ENCODE measurements at places on chromosomes 13 and 19.

GRCh38 chr13:42707586-42707985, 73.8 kb upstream of the FAM216B start:
- DNase-seq, result no peak

DNA sequence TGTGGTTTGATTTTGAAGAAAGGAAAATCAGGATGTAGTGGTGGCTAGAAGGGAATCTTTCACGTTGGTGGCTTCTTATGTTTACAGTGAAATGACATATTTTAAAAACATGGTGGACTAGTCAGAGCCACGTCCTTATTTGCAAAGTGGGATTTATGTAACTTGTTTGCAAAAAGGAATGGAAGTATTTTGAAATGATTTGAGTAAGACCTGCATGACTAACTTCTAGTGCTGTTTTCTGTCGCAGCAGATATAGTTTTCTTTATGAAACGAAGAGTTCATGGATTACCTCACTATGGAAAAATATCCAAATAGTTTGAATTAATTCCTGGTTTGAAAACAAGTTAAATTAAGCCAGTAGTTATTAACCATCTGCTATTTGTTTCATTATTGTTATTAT, 476.5 kb downstream of the MYO16 start:
- DNase-seq, result no peak

GRCh38 chr13:34617473-34618083, 324.5 kb upstream of the NBEA start:
- DNase-seq, result no peak

- no peak for DNase-seq
Measured at GRCh38 chr13:106213028-106213757, 322.3 kb downstream of the EFNB2 start.

DNA sequence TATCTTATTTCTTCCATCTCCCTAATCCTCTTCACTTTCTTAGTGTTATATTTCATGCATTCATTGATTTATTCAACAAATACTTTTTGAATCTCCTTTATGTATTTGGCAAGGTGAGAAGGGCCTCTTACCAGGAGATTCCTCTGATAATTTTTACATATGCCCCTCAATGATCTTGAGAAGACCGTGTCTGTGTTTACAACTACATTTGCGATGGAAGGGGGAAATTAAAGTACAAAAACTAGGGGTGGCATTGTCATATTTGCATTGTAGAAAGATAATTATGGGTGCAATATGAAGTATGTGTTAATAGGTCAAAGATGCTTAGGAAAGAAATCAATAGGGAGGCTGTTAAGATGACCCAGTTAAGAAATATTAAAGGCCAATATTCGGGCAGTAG, 1108.4 kb upstream of the MIR17HG start:
- DNase-seq, result no peak

- DNase-seq, result no peak
Measured at GRCh38 chr19:10687518-10688288, 13.5 kb upstream of the QTRT1 start.

DNA sequence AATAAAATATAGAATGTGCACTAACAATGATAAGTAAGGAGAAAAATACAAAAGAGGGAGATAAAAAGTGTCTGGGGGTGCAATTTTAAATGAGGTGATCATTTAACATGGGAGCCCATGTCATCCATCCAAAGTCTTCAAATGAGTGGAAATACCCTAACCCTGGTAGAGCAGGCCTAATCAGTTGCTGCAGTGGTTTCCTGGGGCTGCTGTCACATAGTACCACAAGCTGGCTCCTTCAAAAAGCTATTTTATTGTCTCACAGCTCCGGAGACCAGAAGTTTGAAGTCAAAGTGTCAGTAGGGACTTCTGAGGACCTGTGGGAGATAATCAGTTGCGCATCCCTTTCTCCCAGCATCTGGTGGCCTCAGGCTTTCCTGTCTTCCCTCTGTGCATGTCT, 717.9 kb downstream of the DIAPH3 start:
- no peak for DNase-seq

DNA sequence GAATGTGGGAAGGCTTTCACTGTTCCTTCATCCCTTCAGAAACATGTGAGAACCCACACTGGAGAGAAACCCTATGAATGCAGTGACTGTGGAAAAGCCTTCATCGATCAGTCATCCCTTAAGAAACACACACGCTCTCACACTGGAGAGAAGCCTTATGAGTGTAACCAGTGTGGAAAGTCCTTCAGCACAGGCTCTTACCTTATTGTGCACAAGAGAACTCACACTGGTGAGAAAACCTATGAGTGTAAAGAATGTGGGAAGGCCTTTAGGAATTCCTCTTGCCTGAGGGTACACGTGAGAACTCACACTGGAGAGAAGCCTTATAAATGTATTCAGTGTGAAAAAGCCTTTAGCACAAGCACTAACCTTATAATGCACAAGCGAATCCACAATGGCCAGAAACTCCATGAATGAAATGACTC, 18.6 kb downstream of the ZNF177 start:
- DNase-seq, result no peak

GRCh38 chr13:80126389-80127068, 214.4 kb downstream of the SPRY2 start:
- DNase-seq, result no peak

GRCh38 chr13:91313103-91313502, 34.4 kb upstream of the MIR17HG start:
- DNase-seq, result peak; percentile 31

- DNase-seq, result no peak
Measured at GRCh38 chr13:30872685-30873461, 33.2 kb upstream of the MEDAG start.

DNA sequence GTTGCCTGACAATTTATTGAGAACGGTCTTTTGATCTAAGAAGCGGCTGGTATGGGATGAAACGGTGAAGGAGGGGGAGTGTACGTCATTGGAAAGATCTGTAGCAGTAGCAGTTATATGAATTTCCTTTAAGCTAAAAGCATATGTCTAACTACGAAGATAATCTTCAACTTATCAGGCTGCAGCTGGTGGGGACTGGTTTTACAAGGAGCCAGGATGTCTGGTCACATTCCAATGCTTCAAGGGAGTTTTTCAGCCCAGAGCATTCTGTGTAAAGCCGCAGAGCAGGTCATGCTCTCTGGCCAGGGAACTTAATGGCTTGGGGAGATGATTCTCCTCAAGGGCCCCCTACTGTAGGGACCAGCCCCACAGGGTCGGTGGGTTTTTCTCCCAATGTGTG, 29.2 kb downstream of the CLEC4M start:
- DNase-seq, result no peak

- DNase-seq, result no peak
Measured at GRCh38 chr13:45575146-45575829, 40.3 kb downstream of the ERICH6B start.

GRCh38 chr13:30744681-30745077, 9.3 kb downstream of the ALOX5AP start:
- DNase-seq, result no peak

DNA sequence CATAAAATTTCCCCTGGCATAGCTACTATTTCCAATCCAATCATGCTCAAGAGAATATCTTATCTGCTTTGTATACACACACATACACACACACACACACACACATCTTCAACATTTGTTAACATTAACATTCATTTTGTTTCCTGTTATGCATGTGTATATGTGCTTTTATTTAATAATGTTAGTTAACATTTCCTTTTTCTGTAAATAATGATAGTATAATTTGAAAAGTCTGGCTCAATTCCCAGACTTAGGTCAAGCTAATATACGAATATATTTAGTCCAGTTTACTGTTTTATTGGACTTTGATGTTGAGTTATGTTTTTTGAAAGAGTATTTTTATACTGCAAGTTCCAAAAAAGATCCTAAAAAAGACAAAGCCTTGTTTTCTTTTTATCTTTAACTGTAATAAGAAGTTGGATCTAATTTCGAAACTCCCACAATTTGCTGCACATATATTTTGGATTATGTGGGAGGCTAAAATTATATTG, 1072.4 kb downstream of the EFNB2 start:
- no peak for DNase-seq

GRCh38 chr13:42181381-42181953, 90.5 kb upstream of the AKAP11 start:
- no peak for DNase-seq

DNA sequence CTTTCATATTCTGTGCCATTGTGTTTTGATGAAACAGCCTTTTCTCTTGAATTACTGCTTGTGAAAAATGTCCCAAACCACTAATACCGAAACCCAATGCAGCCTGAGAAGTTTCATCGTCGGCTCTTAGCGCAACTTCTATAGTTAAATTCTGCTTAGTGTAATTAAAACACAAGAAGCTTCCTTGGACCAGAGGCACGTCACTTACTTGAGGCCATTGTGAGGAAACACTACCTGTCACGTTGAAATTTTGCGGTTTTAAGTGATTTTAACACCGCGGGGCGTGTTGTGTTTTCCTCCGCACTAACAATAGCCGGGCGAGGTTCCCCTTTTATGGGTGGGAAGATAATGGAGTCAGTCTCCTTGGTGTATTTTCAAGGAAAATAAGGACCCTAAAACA, 70.9 kb downstream of the GGACT start:
- no peak for DNase-seq

- DNase-seq, result peak; percentile 53
Measured at GRCh38 chr19:47013041-47013517, 6.6 kb upstream of the NPAS1 start.

DNA sequence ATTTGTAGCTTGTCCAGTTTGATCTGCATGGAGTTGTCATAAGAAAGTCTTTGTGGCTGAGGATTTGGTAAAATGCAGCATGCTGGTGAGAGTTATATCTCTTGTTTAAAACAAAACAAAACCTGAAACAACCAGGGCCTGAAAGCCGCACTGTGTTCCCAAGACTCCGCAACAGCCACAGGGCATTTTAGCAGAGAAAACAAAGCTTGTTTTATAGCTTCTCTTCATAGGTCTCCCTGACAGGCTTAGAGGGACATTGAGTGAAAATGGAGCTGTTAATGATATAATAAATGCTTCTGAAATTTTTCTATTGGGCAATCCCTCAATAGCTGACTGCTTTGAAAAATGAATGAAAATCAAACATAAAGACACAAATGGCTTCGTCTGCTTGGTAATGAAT, 148.7 kb upstream of the RNF113B start:
- DNase-seq, result no peak

GRCh38 chr13:34358811-34359513, 541.0 kb downstream of the RFC3 start:
- no peak for DNase-seq

DNA sequence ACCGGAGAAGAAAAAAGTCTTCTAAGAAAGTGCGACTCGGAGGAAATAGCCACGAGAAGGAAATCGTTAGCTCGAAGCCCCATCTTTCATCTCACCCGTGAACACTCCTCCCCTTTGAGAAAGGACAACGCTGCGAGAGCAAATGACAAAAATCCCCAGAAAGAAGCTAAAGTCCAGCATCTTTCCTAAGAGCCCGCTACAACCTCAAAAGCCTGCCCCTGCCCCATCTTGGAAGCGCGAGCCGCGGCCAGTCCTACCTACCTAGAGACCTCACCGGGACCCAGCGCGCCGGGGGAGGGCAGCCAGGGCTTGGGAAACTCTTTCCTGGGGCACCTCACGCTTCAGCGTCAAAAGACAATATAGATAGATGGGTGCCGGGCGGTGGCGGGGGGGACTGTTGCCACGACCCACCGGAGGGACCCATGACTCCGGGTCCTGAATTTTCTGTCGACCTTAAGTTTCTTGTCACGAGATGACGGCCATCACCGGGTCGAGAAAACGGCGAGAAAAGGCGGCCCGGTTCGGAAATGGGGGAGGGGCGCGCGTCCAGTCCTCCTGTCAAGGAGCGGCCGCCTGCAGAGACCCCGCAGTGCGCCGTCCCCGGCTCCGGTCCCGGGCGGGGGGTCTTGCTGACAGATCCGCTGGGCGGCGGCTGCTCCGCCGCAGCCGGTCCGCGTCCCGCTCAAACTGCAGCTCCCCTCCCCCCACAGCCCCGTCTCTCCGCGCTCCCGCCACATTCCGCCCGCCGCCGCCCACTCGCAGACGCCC, 65.9 kb downstream of the KCNRG start:
- peak; percentile 46 for DNase-seq

DNA sequence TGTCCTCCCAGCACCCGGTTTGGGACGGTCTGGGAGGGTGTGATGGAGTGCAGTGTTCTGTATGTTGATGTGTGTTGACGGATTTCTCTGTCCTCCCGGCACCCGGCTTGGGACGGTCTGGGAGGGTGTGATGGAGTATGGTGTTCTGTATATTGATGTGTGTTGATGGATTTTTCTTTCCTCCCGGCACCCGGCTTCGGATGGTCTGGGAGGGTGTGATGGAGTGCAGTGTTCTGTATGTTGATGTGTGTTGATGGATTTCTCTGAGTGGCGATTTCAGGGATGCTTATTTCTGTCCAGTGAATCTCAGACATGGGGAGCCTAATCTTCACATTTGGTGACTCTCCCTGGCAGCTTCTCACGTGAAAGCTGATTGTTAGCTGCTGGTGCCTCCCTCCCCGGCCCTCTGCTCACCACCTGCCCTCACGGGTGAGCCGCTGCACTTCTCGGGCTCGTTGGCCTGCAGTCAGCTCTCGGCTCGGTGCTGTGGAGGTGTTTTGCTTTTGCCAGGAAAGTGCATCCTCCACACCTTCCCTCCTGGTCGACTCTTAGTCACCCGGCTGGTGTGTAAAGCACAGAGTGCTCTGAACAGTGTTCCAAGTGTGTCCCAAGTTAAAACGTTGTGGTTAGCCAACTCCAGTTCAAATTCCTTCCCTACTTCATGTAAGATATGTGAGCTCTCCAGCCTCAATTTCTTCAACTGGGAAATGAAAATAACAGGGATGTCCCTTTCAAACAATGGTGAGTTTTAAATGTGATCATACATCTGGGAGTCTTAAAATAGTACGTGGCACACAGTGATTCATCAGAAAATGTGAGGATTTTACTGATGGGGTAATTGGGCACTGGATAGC, 54.6 kb downstream of the ATP11A start:
- DNase-seq, result no peak

DNA sequence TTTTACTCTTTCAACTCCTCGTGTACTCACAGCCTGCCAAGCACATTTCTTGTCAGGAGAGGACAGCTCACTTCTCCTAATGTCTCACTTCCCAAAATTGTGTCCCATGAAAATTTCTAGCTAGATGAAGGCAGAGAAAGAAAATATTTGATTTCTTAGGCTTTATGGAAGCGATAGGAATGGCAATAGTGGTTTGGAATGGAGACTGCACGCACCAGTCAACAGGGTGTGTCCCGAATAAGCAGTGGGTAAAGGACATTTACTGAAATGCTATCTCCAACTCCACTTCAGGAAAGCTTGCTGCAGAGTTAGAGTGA, 321 bp upstream of the ZNF222 start:
- DNase-seq, result no peak

DNA sequence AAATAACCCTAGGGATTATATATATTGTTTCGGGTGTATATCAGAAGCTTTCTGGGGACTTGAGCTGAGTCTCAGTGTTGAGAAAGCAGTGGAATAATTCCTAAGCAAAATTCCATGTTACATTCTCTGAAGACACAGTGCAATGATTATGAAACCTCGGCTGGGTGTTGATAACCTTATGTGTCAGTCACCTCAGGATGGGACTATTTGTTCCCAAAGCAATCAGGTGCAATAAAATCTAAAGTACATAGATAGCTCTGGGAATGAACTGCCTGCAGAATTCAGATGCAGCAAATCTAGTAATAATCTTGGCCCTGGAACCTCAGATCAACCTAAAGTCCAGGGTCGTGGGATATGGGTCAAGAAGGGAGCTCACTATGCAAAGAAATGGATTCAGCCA, 53.0 kb downstream of the EDNRB start:
- DNase-seq, result no peak

- no peak for DNase-seq
Measured at GRCh38 chr19:38168637-38169036, 55.4 kb downstream of the DPF1 start.
